ENCODE measurements at places on chromosomes 5 and 9.
A peak's percentile ranks its signal among the peaks of the same experiment; 100 is the strongest.

- no peaks in the 10 kb centered on the region for H3K36me3 ChIP-seq
- H3K27ac ChIP-seq, result no peak overlapping the region
- H3K4me3 ChIP-seq, result no peak overlapping the region
- DNase-seq, result no peak
- no peaks in the 10 kb centered on the region for H3K27me3 ChIP-seq
These were observed 63.3 kb downstream of the PLPP1 start for GRCh38 chr5:55471468-55471867.

DNA sequence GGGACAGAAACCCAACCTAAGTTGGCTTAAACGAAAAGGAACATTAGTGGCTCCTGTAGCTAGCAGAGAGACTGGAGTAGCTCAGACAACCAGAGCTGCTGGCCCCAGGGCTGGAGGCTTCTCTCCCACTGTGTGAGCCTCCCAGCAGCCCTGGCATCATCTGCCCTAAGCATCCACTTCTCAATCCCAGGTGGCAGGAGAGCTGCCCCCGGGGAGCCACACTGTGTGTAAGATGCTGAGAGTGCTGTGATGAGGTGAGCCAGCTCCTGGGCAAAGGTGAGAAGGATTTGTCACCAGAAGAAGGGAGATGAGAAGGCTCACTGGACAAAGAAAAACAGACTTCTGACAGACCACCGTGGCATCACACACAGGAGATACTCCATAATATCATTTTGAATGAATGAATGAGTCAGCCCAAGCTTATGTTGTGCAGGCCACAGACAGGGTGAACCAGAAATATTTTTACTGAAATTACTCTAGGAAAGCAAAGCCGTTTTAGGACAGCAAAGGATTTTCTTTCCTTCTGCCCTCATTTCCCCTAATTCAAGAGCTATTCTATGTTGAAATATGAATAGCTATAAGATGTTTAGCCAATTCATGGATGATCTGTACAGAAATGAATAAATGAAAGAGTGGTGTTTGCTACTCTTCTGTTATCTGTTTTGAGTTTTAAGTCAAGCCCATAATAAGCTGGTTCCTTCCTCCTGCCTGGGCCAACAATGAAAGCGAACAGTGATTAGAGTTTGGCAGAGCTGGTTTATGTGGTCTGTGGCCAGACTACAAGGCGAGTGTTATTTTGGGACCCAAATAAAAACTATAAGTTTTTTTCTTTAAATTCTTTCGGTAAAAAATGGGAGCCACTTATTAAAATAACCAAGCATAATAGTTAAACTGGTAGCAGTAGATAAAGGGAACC is 57.4 kb upstream of the ECM2 start:
- H3K4me3 ChIP-seq, result no peak overlapping the region
- no peaks in the 10 kb centered on the region for H3K27me3 ChIP-seq
- peaks cover 10% of the 10 kb centered on the region for H3K4me1 ChIP-seq
- H3K27ac ChIP-seq, result peak overlapping the region; percentile 19
- no peak for DNase-seq

GRCh38 chr5:157275403-157275802 is 9.5 kb downstream of the CYFIP2 start:
- H3K4me1 ChIP-seq, result peaks cover 95% of the 10 kb centered on the region
- H3K4me3 ChIP-seq, result peak overlapping the region; percentile 9
- DNase-seq, result no peak
- no peak overlapping the region for H3K27ac ChIP-seq
- H3K36me3 ChIP-seq, result peaks cover 7% of the 10 kb centered on the region

DNA sequence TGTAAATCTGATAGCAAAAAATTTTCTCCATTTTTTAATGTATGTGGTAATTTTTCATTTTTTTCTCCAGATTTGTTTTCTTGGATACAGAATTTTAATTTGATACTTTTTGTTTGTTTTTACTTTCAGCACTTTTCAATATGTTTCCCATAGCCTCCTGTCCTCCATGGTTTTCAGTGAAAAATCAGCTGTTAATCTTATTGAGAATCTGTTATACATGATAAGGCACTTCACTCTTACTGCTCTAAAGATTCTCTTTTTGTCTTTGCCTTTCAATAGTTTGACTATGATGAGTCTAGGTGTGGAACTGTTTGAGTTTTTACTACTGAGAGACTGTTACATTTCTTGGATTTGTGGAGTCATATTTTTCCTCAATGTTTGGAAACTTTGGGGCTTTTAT is 455.7 kb upstream of the NUDT12 start:
- DNase-seq, result no peak
- H3K36me3 ChIP-seq, result no peaks in the 10 kb centered on the region
- H3K27me3 ChIP-seq, result no peaks in the 10 kb centered on the region

DNA sequence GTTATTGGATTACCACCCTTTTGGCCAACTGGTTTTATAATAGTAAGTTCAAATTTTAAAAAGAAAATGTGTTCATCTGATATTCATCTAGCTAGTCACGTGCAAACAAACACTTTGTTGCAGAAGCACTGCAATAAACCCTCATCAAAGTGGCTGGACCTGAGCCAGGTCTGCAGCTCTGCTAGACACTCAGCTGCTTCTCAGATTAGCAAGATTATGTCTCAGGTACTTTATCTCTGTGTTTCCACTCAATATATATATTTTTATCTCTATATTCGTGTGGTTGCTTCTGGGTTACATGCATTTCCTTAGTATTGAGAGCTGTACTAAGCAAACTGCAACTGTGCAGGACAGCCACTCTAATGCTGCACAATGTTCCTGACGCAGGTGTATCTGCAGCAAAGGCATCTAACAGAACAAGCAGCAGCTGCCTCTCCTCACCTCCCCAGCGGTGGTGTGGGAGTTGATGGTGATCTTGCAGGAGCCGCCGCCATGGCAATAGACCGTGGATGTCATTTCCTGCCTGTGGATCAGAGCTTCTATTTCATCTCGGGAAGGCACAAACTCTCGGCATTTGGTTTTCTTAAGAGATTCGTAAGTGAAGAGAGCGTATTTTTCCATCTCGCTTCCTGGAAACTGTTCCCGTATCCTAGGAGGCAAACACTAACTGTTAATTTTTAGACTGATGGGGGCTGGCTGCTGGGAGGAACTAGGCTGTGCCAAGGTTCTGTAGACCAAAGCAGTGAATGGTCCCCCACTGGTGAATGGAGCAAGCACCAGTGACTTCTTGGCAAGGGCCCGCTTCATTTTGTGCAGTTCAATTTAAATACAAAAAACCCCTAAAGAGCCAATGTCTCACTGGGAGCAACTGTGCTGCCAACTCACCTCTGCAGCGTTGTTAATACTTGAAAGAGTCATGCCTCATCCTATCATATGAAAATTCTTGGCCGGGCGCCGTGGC is 56.7 kb upstream of the RETREG1 start:
- peaks cover 12% of the 10 kb centered on the region for H3K4me1 ChIP-seq
- no peaks in the 10 kb centered on the region for H3K27me3 ChIP-seq
- no peaks in the 10 kb centered on the region for H3K36me3 ChIP-seq
- DNase-seq, result peak; percentile 12
- no peak overlapping the region for H3K27ac ChIP-seq
- peak overlapping the region; percentile 72 for H3K4me3 ChIP-seq

Data from activated T-cell treated with anti-CD3 and anti-CD28 coated beads, Interleukin-2, amount 50 U/mL, for 72 hours (primary cell).